ENCODE measurements at places on chromosomes 7 and 10.

DNA sequence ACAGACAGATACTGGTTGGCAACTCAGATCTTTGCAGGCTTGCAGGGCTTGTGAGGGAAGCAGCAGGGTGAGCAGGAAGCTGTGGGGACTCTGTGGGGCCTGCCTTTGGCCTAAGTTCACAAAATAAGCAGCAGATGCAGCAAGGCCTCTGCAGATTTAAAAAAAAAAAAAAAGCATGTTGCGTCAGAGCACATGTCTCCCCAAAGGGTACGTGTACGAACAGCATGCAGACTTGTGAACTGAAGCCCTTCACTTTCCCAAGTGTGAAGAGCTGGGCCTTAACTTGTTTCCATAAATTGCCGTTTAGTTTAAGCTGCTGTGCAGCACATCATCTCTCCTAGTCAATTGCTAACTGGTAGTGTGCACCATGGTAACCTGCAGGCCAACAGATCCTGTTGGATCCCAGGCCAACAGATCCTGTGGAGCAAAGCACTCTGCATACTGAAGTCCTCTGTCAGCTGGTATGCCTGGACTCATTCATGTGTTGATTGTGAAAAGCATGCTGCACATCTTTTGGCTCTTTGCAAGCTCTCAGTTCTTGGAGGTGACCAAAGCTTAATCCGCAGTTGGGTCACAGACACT lies 10.8 kb upstream of the XPNPEP1 start:
- no peak for DNase-seq

DNA sequence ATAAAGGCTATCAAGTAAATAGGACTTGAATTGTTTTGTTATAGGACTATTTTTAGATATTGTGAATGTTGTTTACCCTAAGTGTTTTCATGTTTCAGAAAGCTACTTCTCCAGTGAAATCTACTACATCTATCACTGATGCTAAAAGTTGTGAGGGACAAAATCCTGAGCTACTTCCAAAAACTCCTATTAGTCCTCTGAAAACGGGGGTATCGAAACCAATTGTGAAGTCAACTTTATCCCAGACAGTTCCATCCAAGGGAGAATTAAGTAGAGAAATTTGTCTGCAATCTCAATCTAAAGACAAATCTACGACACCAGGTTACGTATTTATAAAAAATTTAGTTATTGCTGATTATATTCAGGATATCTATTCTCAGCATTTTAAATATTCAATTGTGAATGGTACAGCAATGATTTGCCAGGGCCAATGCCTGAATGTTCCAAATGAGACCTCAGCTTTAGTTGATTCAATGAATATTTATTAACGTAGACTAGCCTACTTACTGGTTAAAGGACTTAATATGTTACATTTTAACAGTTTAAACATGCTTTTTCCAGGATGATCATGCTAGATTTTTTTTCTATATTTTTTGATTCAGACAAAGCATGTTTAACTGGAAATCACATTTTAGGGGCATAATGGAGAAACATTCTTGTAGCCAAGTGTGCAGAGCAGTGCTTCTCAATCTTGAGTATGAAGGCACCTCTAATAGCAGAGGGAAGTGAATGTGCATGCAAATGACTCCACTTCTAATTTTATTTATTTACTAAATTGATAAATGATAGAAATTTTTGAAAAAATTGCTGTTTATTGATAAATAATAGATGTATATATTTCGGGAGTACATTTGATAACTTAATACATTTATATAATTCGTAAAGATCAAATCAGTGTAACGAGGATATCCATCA lies 18.2 kb downstream of the ANLN start:
- DNase-seq = no peak

DNA sequence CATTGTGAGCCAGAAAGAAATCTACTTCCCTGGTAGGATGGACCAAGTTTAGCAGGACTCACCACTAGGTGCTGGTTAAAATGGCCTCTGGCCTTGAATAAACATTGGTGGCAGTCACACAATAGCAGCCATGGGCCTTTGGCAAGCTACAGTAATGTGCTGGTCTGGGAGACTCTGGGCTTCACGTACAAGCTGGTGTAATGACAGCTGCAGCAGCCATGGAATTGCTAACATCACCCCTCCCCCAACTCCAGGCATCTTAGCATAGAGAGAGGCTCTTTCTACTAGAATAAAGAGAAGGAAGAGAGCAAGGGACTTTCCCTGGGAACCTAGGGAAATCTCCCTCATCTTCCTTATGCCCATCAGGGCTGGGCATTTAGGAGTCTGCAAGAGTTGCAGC lies 205.1 kb upstream of the SEMA3A start:
- no peak for DNase-seq

DNA sequence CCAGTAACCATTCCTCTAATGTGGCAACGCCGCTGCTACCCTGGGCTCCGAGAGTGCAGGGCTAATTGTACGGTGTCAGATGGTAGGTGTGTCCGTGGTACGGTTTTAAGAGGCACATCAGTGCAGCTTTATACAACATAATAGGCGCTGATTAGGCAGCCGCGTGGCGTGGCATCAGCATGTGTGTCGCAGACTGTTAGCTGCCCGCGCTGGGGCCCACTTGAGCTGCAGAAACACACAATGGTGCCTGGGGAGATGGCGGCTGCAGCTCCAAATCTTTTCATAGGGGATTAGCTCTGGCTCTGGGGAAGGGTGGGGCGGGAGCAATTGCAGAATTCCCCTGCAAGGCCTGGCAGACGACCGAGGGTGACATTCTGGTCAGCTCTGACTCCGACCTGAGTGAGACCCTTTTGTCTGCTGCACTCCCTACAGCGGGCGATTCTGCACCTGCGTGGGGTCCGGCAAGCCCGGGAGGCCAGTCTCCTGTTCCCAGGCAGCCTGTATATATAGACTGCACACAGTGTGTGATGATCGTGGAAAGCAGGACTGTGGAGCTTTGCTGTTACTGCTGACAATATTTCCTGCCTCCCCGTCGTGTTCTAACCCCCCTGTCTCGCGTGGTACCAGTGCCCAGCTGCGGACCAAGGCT lies 722.7 kb upstream of the CELF2 start:
- DNase-seq = no peak

GRCh38 chr7:55533729-55534080 lies 38.6 kb downstream of the VOPP1 start:
- no peak for DNase-seq
